Small intestine (tissue), 16 donors: ENCODE measurements at places on chromosomes 11 and 22. TPM values are rescaled to one million over a fixed set of nuclear protein-coding genes. Genes with fewer than 3 reads are reported as not detected.

DNA sequence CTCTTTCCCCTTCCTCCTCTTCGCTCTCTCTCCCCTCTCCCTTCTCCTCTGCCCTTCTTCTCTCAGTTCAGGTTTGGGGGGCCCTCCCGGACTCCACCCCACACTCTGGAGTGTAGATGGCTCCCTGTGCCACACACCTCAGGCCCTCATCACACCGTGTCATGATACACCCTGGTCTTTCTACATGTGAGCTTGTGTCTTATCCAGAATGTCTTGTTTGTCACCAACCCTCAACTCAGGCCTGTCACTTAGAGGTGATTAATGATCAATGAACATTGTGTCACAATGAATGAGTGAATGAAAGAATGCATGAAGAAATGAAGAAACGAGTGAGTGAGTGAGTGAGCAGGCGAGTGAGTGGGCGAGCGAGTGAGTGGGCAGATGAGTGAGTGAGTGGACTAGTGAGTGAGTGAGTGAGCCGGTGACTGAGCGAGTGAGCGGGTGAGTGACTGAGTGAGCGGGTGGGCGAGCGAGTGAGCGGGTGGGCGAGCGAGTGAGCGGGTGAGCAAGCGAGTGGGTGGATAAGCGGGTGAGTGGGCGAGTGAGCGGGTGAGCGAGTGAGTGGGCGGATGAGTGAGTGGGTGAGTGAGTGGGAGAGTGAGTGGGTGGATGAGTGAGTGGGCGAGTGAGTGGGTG lies 33.8 kb downstream of the CAPN1 start:
- no peak for DNase-seq

- no peak for DNase-seq
Measured at GRCh38 chr11:67999201-67999629, 4.7 kb downstream of the UNC93B1 start.

GRCh38 chr11:7278314-7278917 lies 26.7 kb downstream of the SYT9 start:
- peak; percentile 35 for DNase-seq

- no peak for DNase-seq
Measured at GRCh38 chr22:39142088-39142680, 10.3 kb downstream of the CBX7 start.

DNA sequence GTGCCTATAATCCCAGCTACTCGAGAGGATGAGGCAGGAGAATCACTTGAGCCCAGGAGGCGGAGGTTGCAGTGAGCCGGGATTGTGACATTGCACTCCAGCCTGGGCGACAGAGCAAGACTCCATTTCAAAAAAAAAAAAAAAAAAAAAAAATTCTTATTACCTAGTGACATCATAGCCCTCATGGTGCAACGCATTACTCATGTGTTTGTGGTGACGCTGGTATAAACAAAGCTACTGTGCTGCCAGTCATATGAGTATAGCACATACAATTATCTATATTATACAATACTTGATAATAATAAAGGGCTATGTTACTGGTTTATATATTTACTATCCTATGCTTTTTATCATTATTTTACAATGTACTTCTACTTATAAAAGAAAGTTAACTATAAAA lies 41.2 kb downstream of the OR2AT4 start:
- DNase-seq: no peak

- no peak for DNase-seq
Measured at GRCh38 chr11:36156817-36157519, 132.3 kb downstream of the COMMD9 start.

PATE4 gene
- polyA plus RNA-seq: not detected

C2CD3 gene
- polyA plus RNA-seq: 11.0 TPM

MPPED1 gene
- polyA plus RNA-seq: 0.01 TPM
